ENCODE measurements at places on chromosomes 13 and 19. TPM values are rescaled to one million over a fixed set of nuclear protein-coding genes. Genes with fewer than 3 reads are reported as not detected.
A peak's percentile ranks its signal among the peaks of the same experiment; 100 is the strongest.

DNA sequence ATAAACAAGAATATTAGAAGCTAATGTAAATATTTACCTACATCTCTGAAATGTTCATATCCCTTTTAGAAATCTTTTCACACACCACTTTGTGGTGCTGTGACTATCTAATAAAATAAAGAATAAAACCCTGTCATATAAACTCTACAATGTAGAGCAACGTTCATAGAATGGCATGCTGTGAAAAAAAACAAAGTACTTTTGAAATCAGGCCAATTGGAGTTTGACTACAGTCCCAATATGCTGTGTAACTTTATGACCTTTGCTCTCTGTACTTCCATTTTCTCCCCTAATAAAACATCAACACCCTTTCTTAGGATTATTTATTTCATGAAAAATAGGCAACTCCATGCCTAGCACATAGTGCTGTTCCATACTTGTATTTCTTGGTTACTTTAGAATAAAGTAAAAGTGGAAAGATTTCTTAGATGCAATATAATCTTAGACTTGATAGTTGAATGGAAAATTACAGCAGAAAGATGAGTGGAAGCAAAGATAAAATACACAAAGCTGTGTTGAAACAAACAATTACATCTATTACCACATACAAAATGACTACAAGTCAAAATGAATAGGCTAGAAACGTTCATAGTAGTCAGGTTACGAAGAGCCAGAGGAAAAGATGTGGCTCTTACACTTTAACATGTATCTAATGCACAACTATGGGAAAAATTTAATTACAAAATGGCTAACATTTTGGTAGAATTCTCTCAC lies 613.2 kb upstream of the SLITRK5 start:
- no peak for DNase-seq

- no peak for DNase-seq
Measured at GRCh38 chr13:99566125-99567083, 65.1 kb downstream of the TM9SF2 start.

DNA sequence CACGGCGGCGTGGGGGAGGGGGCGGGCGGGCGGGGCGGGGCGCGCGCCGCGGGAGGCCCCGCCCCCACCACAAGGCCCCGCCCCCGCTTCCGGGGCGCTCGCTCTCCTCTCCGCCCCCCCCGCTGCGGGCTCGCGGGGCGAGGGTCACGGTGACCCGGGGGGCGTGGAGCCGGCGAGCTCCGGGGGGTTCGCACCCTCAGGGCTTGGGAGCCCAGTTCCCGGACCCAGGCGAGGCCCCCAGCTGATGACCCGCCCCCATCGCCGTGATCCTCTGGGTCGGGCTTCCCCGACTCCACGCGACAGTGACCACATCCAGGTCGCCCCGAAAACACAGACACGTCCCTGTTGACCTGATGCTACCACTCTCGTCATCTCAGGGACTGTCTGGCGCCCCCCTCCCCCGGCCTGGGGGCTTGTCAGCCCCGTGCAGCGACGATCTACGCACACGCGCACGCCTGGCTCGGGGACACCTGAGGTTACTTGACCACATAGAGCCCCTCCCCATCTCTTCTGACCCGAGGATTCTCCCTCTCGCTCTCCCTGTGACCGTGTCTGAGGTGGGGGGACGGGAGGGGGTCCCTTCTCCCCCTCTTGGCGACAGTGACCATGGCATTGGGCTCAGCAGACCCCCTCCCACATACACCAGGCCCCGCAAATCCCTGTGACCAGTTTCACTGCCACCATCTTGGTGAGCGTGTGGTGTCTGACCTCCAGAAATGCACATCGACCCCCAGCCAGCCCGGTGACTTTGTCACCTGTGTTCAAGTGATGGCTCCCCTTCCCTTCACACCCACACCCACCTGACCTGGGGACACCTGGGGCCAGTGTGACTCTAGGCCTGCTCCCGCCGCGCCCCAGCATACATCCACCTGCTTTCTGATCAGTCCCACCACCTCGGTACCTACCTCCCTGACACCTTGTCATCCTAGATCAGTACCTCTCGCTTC lies 670 bp downstream of the MAP2K7 start:
- peak; percentile 96 for DNase-seq

DNA sequence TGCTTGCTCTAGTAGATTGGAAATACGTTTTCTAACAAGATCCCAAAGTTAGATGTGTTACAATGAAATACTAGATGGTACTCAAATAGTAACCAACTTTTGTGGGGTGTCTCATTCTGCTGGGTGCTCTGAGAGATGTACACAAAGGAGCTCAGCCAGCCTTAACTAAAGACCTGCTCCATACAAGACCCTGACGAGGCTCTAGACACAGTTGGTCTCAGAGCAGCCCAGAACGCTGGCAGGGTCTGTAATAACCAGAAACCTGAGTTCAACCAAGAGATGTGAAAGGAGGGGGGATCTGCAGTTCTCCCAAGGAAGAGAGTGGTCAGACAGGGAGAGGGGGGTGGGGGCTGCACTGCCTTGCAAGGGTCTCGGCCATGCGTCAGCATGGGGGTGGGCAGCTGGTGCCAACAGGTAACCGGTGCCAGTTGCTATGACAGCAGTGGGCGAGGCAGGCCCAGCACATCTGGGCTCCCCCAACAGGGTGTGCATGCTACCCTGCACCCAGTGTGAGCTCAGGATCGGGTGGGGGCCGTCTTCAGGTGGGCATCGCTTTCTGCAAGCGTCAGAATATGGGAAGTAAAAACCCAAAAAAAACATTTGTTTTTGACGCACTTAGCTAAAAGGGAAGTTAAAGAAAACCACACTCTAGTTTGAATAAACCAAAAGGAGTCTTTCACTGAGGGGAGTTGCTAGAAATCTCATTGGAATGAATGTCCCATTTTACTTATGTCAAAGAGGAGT lies 68.0 kb upstream of the GPR183 start:
- DNase-seq: no peak

- no peak for DNase-seq
Measured at GRCh38 chr13:20128459-20128931, 32.4 kb downstream of the GJA3 start.

DNA sequence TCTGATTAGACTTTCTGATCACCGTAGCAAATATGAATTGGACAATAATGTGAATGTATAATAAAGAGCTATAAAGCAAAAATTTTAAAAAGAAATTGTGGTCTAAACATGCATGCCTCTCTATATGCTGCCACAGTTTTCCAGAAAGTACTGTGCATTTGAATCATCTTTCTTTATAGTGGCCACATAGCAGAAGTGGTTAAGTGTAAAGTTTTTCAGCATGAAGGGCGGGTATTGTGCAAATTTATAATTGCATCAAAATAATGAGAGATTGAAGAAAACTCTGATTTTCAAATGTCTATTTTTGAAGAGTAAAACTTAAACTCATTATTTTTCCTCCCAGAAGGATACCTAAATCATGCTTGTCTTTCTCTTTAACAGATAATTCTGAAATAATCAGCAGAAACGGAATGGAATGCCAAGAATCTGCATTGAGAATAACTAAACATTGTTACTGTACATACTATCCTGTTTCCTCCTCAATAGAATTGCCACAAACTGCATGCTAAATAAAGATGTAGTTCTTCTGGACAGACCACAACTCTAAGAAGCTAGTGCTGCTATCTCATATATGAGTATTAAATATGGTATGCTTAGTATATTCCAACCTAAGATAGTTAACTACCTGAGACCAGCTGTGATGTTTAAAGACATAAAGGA lies 42.9 kb upstream of the RAP2A start:
- no peak for DNase-seq

DNA sequence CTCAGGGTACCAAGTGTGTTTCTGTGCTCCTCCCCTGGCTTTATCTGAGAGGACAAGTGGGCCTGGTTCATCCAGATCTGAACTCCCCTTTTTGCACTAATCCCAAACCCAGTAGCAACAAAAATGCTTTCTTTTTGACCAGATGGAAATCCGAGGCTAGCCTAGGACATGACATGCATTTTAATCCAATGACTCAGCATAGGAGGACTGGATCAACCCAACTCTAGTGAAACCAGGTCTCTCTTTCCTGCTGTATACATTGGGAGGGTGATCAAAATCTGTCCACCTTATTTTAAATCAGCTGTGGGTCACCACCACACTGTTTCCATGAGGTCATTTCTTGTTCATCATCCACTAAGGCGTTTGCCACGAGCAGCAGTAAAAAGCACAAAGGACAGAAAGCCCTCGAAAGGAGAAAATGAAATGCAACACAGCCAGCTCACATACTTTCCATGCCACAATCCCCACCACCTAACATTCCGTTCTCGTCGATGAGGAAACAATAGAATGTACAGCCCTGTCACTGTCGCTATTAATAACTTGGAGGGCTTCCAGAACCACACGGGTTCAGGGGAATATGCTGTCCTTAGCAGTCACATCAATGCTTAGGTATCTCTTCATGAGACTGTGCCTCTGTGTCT lies 543.0 kb downstream of the IRS2 start:
- DNase-seq: no peak

- DNase-seq: peak; percentile 9
Measured at GRCh38 chr19:19575411-19575810, 37.3 kb downstream of the CILP2 start.

GRCh38 chr13:96519380-96519779 lies 429.5 kb downstream of the HS6ST3 start:
- no peak for DNase-seq

- DNase-seq: no peak
Measured at GRCh38 chr13:52899206-52899605, 50.8 kb upstream of the PCDH8 start.

DNA sequence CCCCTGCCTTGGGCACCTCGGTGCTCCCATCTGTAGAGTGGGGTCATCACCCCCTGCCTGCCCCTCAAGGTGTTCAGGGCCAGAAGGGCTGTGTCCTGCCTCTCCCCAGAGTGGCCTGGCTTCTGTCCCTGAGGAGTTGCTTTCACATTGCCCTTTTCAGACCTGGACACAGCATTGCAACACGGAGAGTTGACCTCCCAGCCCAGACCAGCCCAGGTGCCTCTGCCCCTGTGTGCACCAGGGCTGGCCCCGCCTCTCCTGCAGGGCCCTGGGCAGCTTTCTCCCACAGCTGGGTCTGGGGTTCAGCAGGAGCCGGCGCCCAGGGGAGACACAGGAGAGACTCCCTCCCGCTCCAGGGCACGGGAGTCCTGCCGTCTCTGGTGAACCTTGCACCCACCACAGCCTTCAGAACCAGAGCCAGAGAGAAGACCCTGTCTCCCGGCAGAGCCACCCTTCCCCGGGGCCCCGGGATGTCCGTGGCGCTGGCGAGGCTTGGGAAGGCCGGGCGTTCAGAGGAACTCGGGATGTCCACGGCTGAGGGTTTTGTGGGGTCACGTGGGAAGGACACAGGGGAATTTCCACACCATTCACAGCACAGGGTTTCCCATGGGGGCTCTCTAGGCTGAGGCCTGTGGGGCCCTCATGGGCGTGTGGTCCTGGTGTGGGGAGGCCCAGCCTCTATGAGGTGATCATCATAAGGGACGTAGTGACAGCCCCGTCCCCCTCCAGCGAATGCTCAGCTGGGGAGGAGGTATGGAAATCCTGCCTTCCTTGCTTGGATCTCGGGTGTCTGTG lies 23.2 kb downstream of the C13orf46 start:
- DNase-seq: no peak

DNA sequence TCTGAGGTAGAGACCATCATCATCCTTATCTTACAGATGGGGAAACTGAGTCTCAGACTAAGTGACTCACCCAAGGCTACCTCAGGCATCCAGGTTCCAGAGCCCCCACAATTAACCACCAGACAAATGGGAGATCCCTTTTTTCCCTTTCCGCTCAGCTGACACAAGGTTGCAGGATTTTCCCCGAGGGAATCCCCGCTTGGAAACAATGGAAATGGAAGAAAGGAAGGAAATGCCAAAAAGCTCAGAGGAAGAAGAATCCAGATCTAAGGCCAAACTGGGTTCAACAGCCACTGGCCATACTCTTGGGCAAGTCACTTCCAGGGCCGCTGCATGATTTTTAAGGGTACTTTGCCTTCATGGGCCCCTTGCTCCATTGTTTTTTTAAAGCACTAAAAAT lies 1.6 kb downstream of the ZNF71 start:
- DNase-seq: no peak

- peak; percentile 53 for DNase-seq
Measured at GRCh38 chr19:41420101-41420880, 6.9 kb downstream of the B3GNT8 start.

The ZNF20 gene
- total RNA-seq: 6.9 TPM

The CNN1 gene
- 7.1 TPM for total RNA-seq

The ZNF793 gene
- 1.8 TPM for total RNA-seq

The ATP4A gene
- total RNA-seq: not detected

The NLRP5 gene
- total RNA-seq: not detected

The DNAJC3 gene
- 58.6 TPM for total RNA-seq

The BRSK1 gene
- total RNA-seq: 1.8 TPM

The CYP4F8 gene
- not detected for total RNA-seq

The CEACAM21 gene
- not detected for total RNA-seq

The APLP1 gene
- 2.1 TPM for total RNA-seq

The GALP gene
- not detected for total RNA-seq

The FXYD3 gene
- not detected for total RNA-seq

The DIAPH3 gene
- 8.3 TPM for total RNA-seq

The CDX2 gene
- not detected for total RNA-seq

The OR7A5 gene
- not detected for total RNA-seq
